ENCODE measurements at places on chromosomes 12 and 14.
A peak's percentile ranks its signal among the peaks of the same experiment; 100 is the strongest.

GRCh38 chr12:106085213-106085612 is 53.5 kb downstream of the NUAK1 start:
- DNase-seq = no peak

GRCh38 chr12:123105211-123105826 is 45.6 kb downstream of the PITPNM2 start:
- no peak for DNase-seq

DNA sequence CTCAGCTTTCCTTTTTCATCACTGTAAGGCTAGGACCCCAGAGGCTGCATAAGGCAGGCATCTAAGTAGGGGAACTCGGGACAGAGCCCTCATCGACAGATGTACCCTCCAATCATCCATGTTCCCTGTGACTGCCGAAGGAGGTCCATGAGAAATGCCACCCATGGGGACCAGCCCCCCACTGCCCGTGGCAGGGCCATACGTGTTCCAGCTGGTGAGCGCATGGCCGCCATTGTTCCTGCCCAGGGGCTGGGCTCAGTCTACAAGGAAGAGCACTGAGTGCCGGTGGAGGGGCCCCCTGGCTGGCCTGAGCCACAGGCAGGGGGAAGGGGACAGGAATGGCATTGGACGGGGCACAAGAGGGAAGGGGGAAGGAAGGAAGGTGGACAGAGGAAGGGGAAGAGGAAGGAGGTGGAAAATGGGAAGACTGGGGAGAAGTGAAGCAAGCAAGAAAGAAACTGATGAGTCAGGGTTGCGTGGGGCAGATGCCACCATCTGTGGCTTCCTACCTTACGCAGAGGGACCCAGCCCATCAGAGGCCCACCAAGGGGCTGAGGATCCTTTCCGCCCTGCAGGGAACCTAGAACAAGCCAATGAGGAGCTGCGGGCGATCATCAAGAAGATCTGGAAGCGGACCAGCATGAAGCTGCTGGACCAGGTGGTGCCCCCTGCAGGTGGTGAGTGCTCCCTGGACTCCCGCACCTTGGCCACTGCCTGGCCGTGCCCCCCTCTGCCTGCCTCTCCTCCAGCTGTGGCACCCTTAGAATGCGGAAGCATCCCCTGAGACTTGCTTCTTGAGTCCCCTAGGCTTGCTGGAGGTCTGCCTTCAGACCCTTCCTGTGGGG is 120.6 kb upstream of the FKBP4 start:
- no peak for DNase-seq

- DNase-seq = no peak
Measured at GRCh38 chr12:22850185-22850584, 225.2 kb downstream of the ETNK1 start.

DNA sequence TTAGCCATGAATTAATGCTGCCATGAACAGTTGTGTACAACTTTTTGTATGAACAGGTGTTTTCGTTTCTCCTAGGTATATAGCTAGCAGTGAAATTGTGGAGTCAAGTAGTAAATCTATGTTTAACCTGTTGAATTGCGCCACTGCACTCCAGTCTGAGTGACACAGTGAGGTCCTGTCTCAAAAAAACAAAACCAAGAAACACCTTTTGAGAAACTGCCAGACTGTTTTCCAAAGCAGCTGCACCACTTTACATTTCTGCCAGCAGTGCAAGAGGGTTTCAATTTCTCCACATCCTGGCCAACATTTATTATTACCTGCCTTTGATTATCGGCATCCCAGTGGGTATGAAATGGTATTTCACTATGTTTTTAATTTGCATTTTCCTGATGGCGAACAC is 3.3 kb upstream of the PLEKHG3 start:
- no peak for DNase-seq

DNA sequence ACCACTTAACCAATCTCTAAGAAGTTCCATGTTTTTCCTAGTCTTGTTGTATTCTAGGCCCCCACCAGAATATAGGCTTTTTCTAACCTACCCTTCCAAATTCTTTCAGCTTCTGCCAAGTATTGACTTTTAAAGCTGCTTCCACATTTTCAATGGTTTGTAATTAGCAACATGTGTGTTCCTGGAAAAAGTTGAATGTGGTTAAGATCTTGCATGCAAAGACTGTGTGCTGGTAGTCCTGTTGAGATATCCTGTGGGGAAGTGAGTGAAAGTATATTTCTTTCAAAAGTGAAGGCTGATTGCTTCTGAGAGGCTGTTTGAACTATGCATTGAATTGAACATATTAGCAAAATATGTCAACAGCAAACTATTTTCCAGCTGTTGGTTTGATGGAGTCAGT is 646 bp upstream of the OR6C4 start:
- DNase-seq = no peak

- peak; percentile 73 for DNase-seq
Measured at GRCh38 chr14:61178226-61179060, 102.7 kb downstream of the TMEM30B start.

DNA sequence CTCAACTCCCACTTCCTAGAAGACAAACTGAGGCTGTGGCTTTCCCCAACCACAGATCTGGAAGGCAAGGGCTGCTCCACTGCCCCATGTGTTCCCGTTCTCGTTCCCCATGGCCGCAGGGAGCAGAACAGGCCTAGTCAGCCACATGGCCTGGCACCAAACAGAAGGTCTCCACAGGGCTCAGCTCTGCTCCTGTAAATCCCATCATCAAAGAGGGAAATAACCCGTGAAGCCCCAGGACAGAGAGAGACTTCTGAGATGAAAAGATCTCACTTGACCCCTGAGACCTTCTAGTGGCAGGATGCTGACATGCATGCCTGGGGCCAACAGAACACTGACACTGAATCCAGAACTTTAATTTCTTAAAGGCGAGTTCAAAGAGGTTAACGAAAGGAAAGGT is 68.9 kb downstream of the BCL11B start:
- DNase-seq = no peak

DNA sequence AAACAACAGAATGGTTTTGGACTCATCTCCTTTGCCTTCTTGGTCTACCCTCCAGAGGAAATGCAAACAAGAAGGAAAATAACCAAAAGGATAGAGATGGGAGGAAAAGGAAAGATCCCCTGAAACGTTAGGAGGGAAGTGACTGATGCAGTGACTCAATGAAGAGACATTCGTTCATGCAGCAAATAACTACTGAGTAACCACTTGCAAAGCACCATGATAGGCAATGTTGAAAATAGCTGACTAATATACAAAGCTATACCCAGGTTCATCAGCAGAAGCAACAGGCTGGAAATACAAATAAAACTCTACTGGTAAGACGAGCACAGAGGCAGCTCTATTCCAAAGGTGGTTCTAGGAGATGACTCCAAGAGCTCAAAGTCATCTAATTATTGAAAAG is 41.8 kb downstream of the R3HDM2 start:
- DNase-seq = peak; percentile 9

- no peak for DNase-seq
Measured at GRCh38 chr12:2855546-2855945, 1.3 kb downstream of the TEX52 start.

DNA sequence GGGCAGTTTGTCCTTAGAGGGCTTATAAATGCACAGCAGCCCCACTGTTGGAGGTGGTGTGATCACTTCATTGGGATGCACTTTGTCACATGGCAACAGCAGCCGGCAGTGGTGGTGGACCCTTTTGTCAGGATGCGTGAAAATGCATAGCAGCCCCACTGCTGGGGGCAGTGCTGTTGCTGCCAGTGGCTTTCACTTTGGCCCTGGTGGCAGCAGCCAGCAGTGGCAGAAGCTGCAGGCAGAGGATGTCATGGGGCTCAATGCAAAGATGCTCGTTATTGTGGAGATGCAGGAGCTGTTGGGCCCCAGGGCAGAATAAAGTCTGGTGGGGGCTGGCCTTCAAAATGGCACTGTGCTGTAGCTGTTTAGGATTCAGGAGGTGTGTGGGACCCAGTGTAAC is 173.0 kb upstream of the DAAM1 start:
- DNase-seq = no peak

DNA sequence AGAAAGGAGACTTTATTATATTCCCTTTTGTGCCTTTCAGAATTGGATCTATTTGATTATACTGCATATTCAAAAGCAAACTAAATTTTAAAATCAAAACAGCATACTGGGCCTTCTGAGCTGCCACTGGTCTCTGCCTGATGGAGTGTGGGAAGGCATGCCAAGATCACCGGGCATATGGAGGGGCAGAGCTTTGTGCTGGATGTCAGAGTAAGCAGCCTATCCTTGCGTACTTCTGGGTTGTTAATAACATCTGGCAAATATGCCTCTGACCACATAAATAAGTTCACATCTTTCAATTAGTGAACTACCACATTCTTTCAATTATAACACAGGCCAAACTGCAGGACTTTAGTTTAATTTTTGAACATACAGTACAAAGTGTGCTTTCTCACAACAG is 18.3 kb downstream of the MLH3 start:
- no peak for DNase-seq

GRCh38 chr12:58757422-58757821 is 162.9 kb downstream of the LRIG3 start:
- DNase-seq = peak; percentile 33

- no peak for DNase-seq
Measured at GRCh38 chr12:126557659-126558058, 1492.4 kb downstream of the AACS start.

GRCh38 chr12:67042697-67043131 is 226.4 kb upstream of the CAND1 start:
- no peak for DNase-seq

Measured in MG63 (cell line).